ENCODE measurements at places on chromosomes 4 and X.

DNA sequence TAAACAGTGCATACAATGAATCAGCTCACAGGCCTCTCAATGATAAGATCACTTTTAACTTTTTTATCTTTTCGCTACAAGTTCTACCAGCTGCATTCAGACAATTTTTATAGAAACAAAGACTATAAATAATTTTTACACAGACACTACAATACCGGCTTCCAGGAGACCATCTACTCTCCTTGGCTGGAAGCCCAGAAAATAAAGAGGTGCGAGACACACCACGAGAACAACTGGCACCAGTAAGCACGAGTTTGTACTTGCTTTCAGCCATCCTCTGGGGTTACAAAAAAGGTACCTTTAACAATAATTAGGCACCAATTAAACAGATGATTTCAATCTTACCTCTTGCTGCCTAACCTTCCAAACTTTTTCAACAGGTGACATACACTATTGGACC, 11.2 kb upstream of the PRDX4 start:
- no peak for DNase-seq

GRCh38 chrX:20181598-20182329, 40.1 kb upstream of the EIF1AX start:
- DNase-seq: no peak

- no peak for DNase-seq
Measured at GRCh38 chrX:46994096-46994495, 81.9 kb downstream of the JADE3 start.

DNA sequence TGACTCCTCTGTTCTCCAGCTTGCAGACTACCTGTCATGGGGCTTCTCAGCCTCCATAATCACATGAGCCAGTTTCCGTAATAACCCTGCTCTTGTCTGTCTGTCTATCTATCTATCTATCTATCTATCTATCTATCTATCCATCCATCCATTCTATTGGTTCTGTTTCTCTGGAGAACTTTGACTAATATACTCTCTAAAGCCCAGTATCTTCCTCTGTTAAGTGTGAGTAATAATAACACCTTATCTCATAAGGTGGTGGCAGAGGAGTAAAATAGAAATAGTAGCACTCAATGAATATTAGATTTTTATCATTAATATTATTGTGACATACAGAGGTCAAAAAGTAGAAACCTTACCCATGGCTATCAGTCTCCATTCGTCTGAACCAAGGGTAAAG, 177.9 kb upstream of the PGRMC2 start:
- DNase-seq: no peak

DNA sequence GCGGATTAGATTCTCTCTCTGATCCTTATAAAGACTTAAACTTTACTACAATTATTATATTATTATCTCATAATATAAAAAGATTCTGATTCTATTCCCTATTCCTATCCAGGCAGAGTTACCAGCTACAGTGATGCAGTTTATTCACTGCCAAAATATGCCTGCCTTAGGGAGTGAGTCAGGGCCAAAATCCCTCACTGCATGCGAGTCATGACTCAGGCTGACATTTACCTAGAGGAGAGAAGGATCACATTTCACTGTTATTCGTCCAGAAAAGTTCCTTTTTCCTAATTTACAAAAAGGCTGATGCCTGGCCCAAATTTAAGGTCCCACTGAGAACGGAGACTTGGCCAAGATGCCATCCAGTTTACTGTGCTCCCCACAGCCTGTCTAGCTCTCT, 168.5 kb upstream of the LDB2 start:
- no peak for DNase-seq

DNA sequence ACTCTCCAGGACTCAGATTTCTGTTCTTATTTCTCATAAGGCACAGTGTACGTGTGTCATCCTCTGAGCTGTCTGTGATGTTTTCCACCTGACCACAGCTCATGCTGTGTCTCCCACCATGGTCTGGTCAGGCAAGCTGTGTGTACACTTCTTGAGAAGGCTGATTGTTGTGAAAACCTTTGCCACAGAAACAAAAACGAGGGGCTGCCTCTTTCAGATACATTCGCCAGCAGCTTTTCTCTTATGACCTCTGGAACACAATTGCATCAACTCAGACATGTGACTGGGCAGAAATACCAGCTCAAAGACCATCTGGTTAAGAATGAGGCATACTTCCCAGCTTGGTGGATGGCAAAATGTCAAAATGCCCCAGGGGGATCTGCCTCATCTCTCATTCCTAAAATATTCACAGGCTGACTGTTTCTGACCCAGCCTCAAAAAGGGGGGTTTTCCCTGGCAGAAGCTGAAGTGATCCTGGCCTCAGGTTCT, 46.1 kb downstream of the PGRMC2 start:
- DNase-seq: no peak

DNA sequence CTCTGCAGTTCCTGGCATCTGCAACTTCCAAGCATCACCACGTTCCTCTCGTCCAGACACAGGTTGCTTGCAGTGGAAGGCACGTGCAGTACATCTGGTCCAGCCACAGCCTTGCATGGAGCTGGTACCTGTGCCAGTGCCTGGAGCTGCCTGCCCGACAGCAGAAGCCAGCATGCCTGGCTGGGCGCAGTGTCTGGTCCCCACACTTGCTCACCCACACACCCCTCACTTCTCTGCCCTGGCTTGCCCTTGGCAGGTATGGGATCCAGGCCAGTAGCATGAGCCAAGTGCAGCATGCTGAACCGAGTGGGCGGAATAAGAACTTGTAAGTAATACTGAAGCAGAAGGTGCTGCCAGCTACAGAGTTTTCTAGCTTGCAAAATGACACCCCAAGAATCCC, 39.9 kb downstream of the SH3BGRL start:
- DNase-seq: no peak

DNA sequence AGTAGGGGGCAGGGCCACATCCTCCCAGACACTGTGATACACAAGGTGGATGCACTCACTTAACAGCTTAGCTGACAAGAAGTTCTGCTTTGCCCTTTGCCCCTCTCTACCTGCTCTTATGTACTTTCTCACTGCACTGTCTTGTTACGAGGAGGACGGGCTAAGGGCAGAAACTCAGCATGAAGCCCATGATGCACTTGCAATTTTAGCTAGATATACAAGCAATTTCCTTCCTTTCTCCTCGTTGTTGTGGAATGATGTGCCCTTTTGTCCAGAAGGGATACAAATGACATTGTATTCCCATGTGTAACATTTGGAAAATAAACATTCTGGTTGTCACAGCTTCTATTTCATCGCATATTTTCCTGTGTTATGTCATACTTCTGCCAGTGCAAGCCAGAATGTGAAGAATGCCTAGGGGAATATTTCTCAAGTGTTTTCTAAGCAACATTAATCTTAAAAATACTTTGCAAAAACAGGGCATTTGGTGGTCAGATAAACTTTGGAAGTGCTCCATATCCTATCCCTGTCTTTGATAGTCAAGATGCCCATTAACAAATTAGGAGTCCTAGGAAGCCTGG, 47.2 kb downstream of the MAOA start:
- DNase-seq: no peak

All from bone marrow (tissue), 2 donors.